Stimulated activated CD8-positive, alpha-beta memory T cell treated with anti-CD3 and anti-CD28 coated beads, Interleukin-7, amount 100 ng/mL, for 48 hours (primary cell): ENCODE measurements at places on chromosomes 2 and 18.
A peak's percentile ranks its signal among the peaks of the same experiment; 100 is the strongest.

GRCh38 chr2:203360833-203361430, 32.7 kb downstream of the ABI2 start:
- no peak for DNase-seq

GRCh38 chr2:142707318-142707717, 170.1 kb upstream of the KYNU start:
- no peak for DNase-seq

DNA sequence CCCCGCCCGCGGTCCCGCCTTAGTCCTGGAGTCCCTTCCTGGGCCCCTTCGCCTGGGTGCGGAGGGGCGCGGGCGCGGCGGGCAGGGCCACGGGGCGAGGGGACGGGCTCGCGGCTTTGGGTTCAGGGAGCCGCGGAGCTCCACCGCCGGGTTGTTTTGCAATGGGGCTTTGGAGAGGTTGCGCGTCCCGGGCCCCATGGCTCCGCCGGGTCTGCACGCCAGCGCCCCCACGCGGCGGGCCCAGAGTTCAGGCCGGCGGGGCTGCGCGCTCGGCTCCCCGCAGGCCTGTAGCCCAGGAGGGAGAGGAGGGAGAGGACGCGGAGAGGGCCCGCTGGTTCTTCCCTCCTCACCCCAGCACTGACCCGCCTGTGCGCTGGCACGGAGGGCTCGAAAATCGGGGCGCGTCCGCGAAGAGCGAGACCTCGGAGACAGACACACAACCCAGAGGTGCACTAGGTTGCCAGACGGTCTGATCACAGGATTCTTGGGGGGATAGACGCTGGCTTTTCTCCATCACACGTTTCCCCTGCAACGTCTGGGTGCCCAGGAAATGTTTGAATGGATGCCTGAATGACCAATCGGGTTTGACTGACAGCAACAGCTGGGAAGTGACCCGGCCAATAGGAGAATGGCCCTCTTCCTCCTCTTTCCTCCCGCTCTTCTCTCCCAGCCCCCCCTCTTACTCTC, 4.9 kb upstream of the SIX2 start:
- DNase-seq: peak; percentile 29

DNA sequence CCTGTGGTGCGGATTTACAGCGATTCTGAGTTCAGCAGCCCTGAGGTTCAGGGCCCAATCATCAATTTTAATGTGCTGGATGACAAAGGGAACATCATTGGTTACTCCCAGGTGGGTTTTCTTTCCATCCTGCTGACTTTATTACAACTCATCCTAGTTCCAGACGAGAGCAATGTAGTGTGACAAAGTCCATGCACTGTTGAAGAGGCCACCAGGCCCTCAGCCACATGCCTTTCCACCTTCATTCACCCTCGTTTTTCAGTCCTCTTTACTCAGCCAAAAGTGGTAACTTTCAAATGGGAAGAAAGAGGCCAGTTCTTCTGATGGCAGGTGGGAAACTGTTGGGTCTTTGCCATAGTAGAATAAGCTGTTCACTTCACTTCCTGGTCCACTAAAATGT, 17.9 kb downstream of the MOCOS start:
- DNase-seq: no peak

DNA sequence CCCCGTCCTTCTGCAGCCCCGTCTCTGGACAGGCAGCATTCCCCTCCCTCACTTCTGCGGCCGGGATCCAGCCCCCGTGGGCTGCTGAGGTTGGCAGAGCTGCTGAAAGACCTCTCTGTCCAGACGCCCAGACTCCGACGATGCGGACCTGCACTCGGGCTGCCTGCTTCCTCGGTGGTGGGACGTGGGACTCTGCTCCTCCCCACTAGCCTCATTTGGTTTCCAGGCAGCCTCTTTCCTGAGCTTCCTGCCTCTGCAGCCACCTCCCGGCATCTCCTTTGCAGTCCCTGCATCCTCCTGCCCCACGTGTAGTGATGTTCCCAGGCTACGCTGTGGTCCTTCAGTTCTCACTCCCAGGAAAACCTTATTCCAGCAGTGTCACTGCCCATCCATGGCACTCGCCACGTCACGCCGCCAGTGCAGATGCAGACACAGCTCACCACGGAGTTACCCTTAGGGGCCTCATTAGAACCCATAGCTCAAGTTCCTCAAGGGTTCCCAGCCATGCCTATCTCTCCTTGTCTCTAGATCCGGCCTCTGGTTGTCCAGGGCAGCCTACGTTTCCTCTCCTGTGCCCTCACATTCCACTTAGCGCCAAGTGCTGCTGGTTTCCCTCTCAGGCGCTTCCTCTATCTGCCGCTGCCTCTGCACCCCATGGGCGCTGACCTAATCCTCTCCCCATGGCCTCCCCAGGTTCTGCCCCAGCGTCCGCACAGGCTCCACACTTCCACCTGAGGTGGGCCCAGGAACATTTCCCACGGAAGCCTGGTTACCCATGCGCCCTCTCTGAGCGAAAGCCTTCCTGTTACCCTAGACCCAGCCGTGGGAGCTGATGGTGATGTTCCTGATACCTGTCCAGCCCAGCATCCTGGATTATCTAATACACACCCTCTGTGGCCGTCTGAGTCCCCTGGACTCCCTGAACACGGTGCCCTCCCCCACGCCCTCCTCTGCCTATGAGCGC, 318.3 kb upstream of the MYT1L start:
- no peak for DNase-seq

DNA sequence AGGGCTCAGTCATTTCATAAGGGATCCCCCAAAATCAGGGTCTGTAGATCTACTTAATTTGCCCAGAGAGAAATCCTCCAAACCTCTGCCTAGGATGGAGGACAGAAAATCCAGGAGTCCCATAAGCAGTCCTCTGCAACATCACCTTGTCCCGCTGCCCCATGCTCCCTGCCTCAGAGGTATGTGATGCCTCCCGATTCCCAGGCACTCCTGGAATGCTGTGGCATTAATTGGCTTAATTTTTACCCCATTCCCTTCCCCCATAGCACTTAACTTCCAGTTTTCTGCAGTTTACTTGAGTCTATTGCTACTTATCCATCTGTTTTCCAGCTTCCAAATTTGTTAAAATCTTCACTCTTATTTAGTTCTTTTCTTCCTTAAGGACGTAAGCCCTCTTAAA, 91.6 kb upstream of the TSPYL6 start:
- DNase-seq: no peak

GRCh38 chr2:236180831-236181453, 12.8 kb upstream of the GBX2 start:
- DNase-seq: no peak

- no peak for DNase-seq
These were observed 15.8 kb upstream of the VWC2L start for GRCh38 chr2:214395040-214395439.

DNA sequence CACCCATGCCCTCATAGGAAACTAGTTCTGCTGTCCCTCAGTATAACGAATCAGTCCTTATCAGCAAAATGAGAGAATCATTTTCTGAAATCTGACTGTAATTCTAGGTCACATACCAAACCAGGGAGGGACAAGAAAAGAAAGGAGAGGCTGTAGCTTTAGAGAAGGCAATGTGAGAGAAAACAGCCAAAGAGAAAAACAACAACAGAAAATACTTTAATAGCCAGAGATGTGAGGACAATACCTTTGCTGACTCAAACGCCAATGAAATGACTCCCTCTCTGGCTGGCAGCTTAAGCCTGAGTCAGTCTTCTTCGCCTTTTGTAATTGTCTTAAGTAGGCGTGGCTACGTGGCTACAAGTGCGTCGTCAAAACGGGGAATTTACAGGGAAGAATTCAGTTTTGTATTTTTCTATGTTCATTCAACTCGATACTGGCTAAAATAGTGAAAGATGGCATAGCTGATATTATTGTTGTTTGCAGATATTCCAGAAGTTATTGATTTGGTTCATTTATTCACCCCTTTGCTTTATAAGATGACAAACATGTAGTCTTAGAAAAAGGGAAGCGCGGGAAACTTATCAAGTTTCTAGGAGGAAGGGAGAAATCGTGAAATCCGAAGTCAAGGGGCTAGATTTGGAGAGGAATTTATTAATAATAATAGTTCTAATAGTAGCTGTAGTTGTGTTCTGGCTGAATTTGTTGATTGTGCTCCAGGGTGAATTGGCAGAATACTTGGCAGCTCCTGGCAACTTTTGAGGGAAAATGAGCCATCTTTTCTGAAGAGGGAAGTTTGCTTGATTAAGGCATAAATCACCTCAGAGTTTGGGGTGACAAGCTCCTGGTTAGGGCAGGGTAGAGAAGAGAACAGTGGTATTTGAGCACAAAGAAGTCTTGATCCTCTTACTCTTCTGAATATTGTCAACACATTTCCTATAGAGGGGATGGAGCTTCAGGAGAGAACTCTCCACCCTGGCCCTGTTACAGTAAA, at the start of gene IL1A:
Gene IL1A (minus strand): TSS at position 295 of the 991 bp plus-strand sequence. CDS start 723 bp downstream, outside the sequence.
- DNase-seq: no peak

DNA sequence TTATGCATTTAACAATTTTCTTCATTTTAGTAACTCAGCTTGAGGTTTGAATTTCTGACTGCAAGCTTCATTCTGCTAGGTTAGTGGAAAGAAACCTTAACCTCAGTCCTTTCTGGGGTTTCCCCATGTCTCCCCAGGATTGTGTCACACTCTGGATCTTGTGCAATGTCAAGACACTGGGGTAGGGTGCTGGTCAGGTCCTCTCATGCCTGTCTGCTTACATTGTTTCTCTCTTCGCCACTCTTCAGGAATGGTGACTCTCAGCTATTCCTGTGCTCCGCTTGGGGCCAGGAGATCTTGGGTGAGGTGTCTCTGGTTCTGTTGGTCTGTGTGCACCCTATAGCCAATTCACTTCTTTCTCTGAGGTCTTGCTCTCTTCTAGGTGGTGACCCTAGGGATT, 23.9 kb downstream of the CTLA4 start:
- DNase-seq: no peak
